ENCODE measurements at places on chromosomes 12 and 14.

DNA sequence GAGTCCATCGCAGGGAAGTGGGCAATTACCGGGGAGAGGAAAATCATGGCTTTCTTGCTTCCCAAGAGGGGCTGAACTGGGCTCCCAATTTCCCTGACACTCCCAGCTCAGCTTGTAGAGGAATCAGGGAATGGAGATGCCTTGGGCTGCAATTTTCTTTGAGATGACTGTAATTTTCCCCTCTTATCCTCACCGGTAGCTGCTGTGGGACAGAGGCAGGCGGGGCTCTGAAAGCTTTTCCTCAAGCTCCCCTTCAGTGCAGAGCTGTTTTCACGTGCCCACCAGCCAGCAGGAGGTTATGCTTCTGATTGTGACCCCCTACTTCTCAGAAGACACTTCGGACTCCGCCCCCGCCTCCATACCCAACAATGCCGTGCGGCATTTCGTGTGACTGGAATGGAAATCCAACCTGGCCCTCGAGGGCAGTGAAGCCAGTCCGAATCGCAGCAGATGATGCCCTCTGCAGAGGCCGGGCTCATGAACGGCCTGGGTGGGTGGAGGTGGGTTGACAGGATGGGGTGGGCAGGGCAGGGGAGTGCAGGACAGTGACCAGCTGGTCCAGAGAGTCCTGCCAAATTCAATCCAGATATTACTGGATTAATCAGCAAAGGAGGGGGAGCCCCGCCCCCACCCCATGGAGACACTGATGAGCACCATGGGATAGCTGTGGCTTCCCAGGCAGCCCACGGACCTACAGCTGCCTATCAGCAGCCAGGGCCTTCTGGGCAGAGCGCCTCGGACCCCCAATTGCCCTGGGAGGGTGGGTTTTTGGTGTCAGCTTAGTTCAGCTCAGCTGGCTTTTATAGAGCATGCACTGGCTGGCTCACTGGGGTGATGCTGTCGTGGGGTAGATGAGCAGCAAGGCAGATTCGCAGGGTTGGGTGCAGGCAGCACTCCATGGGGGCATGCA, 37.6 kb downstream of the RTL1 start:
- no peak for DNase-seq

DNA sequence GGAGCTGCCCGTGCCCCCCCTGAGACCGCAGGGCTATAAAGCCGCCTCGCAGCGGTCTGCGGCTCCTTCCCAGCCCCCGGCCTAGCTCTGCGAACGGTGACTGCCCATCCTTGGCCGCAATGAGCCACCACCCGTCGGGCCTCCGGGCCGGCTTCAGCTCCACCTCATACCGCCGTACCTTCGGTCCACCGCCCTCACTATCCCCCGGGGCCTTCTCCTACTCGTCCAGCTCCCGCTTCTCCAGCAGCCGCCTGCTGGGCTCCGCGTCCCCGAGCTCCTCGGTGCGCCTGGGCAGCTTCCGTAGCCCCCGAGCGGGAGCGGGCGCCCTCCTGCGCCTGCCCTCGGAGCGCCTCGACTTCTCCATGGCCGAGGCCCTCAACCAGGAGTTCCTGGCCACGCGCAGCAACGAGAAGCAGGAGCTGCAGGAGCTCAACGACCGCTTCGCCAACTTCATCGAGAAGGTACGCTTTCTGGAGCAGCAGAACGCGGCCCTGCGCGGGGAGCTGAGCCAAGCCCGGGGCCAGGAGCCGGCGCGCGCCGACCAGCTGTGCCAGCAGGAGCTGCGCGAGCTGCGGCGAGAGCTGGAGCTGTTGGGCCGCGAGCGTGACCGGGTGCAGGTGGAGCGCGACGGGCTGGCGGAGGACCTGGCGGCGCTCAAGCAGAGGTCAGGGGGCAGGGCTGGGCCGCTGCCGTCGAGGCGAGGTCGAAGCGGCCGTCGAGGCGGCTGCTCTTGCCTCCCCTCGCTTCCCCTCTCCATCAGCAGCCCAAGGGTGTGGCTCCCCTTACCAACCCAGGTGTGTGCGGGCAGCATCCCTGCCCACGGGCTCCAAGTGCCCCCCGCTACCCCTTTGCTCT, at the start of gene PRPH:
PRPH (plus strand) TSS at position 66 of the 855 bp plus-strand sequence; CDS start at position 120, 54 bp downstream.
- peak; percentile 36 for DNase-seq

DNA sequence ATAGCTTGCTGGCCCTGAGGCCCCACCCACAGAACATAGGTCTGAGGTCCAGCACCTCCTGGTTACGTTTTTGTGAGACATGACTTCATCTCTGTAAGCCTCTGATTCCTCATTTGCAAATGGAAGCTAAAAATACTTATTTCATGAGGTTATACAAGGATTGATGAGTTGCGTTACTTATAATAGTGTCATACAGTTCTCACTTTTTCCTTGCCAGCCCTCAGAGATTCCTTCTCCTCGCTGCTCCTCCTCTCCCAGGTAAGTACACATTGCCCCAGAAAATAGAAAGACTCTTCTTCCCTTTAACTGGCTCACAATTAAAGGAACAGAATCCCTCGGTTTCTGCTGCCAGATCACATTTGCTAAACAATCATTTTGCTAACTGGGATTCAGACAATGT, 739.2 kb downstream of the VRK1 start:
- no peak for DNase-seq

GRCh38 chr14:28381656-28382055, 384.9 kb upstream of the FOXG1 start:
- no peak for DNase-seq

- DNase-seq = no peak
These were observed 27.5 kb downstream of the COX16 start for GRCh38 chr14:70332015-70332414.

- DNase-seq = no peak
These were observed 40.2 kb downstream of the TEAD4 start for GRCh38 chr12:2999265-2999841.

- DNase-seq = no peak
These were observed 692.9 kb downstream of the BCL11B start for GRCh38 chr14:98579140-98579539.

DNA sequence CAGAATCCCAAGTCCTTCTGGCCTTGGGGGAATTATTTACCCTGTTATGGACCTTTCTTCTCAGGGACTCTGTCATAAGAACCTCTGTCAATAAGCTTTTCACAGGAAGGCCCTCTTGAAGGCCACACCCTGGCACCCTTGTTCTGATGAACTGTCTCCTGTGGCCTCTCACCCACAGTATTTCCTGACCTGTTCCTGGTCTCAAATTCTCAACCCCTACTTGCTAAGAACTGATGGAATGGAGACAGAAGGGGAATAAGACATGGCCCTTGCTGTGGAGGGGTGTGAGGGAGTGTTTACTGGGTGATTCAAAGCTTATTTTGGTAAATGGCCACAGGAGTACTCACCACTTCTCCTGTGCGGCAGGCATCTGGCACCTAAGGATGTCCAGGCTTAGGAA, 1082.9 kb downstream of the BCL11B start:
- DNase-seq = no peak

DNA sequence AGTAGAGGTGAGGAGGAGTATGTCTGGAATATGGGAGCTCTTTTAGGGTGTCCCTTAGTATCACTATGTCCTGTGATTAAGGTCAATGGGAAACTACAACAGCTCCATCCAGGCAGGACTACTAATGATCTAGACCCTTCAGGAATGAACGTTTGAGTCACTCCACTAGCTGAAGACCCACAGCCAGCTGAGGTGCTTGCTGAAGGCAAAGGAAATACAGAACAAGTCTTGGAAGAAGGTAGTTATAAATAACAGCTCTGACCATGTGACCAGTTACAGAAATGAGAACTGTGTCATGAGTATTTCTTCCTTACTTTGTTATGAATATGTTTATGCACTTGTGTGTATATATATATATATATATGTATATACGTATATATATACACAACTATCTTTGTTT, 40.5 kb upstream of the USP44 start:
- no peak for DNase-seq

GRCh38 chr12:96810057-96810456, 97.0 kb upstream of the NEDD1 start:
- no peak for DNase-seq

DNA sequence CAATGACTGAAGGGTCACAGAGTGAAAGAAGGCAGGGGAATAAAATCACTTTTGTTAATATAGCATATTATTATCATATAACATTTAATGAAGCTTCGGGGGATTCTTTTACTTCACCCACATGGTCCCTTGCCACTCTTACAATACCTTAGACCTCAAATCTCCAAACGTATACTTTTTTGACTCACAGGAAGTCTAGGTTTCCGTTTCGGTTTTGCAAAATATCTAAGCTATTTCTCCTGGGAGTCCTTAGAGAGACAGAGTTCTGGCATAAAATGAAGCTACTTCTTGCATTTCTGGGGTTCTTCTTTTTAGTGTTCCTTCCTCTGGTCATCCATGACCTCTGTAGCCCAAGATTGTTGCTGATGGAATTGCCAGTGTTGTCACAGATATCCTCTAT, 590.5 kb upstream of the ATP2B1 start:
- no peak for DNase-seq

DNA sequence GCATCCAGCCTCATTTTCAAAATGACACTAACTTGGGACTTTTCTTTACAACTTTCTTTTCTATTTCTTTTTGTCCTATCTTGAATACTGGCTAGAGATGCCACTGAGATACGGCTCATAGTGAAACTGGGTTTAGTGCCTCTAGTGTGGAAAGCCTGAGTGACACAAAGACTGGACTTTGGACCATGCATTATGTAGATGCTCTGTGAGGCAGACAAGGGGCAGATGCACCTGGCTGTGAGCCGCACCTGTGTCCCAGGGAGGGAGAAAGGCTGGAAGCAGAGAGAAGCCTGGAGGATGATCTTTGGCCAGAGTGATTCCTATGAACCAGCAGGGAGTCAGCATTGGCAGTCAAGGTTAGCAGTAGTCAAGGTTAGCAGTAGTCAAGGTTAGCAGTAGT, 852.3 kb upstream of the TMEM132C start:
- DNase-seq = no peak

DNA sequence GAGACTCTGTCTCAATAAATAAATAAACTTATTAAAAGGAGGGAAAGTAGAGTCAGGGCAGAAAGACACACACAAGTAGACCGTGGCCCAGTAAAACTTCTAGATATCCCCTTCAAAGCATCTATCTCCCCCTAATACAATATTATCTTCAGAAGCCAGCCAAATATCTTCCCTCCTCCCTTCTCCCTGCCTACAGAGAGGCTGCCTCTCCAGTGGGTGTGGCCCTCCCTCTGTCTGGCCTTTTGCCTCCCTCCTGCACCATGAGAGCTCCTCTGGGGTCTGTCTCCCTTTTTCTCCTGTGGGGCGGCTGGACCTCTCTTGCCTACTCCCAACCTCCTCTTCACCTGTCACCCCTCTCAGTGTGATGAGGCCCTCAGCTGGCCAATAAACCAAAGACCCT, 139.2 kb downstream of the EGLN3 start:
- no peak for DNase-seq

DNA sequence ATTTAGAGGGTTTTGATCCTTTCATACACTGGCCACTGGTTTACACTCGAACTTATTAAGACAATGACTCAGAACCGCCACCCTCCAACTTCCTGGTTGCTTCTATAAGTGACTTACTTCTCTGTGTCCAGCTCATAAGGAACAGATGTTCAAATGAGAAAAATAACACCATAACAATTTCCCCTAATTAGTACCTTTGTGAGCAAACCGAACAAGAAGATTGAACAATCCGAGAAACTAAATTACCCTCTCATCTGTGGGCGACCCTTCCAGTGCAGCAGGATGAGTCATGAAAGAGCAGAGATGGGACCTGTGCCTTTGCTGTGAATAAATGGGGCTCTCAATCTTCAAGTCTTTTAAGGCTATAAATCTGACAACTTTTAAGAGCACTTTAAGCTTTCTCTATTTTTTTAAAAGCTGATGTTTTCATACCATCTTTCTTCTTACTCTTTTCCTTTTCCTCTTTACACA, 146.8 kb upstream of the RASSF8 start:
- no peak for DNase-seq

DNA sequence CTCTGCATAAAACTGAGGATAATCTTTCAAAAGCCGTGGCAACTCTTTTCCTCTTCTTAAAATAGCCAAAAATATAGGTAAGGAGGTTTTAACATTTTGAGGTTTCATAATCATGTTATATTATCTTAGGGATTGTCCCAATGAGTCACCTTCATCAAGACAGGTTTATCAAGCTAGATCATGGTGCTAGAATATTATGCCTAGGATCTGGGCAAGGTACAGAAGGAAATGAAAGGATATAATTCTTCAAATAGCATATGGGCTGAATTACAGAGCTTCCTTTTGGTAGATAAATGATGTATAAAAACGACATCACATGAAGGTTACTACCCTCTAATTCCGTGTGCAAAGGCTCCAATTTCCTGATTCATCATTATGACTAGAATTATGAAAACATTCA, 28.6 kb upstream of the TBC1D15 start:
- no peak for DNase-seq

GRCh38 chr14:69268223-69268622, 8.3 kb downstream of the GALNT16 start:
- DNase-seq = no peak

GRCh38 chr14:96060186-96060933, 21.2 kb downstream of the C14orf132 start:
- DNase-seq = no peak
